Neural crest cell (in vitro differentiated cells): ENCODE measurements at places on chromosomes 2 and 18.
A peak's percentile ranks its signal among the peaks of the same experiment; 100 is the strongest.

DNA sequence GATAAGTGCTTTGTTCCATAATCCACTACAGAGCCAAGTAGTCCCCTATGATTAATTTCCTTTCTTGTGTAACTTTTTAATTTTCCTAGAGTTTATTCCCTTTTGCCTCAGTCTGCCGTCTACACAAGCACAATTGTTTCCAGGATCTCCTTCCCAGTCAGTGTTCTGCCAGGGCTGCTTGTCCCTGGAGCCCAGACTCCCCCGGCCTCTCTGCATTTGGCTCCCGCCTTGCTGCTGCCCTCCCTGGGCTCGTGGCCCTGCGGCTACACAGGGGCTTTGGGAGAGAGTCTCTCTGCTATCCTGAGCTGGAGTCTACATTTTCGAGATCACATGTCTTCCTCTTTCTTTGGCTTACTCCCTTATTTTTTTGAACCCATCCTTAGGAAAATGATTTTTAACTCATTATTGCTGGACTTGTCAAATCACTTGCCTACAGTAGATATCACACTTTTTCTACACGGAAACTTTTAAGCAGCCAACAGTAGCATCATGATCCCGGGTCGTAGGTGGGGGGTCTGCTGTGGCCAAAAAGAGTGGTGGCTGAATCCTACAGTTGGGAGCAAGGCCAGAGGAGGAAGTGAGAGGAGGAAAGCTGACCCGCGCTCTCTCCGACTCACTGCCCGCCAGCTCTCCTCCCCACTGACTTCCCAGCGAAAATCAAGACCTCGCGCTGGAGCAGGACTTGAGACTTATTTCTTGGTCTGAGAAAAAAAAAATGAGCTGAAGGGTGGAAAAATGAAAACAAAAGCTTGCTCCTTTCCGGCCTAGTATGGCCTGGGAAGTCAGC lies 9.4 kb downstream of the FBLN7 start:
- no peak for DNase-seq

- no peak for DNase-seq
Measured at GRCh38 chr2:26969077-26969844, 1.2 kb upstream of the MAPRE3 start.

- DNase-seq, result no peak
Measured at GRCh38 chr2:12326449-12327190, 390.1 kb upstream of the TRIB2 start.

DNA sequence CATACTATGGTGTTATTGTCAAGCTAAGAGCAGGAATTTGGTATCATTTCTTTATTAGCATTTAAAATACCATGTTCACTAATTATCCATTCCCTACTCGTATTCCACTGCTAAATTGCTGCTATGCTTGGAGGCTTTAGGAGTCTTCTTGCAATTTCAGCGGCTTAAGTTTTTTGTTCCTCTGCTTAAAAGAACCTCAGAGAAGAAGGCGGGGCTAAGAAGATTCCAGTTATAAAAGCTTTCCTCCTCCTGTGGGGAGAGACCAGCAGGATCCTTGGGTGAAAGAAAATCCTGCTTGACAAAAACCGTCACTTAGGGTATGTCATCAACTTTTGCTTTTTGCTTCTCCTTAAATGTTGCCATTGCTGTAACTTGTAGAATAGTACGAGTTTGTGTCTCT lies at the start of gene TRPM8:
TRPM8 (plus strand) TSS at position 258 of the 400 bp plus-strand sequence. CDS start 9,165 bp downstream, outside the sequence.
- no peak for DNase-seq

DNA sequence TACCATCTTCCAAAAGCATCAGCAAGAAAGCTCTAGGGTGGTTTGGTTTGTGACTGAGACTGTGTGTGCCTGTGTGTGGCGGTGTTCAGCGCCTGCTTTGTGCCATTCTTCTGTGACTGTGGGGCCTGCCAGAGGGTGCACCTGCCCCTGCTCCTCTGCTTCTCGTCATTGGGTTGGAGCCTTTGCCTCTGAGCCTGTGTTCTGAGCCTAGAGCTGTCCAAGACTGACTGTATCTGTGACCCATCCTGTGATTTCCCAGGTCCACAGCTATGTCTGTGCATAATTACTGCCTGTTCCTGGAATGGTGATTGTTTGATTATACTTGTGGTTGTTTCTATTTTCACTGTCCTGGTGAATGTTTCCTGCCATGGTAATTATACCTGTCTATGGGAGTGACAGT lies 57.1 kb upstream of the KLHL29 start:
- DNase-seq, result no peak

DNA sequence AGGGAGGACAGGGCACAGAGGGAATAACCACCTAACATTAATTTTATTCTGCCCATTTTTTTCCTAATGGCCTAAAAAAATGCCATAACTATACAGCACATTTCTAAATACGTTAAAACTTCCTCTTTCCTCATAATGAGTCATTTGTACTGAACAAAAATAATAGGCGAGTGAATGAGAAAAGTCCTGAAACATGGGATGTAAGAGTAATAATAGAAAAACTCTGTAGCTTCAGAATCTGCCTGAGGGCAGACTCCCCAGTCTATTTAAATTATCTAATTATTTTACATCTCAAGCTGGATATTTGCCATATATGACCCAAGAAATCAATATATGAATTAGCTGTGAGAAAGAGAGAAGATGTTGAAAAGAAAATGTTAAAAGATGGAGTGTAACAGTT lies 285.1 kb downstream of the TMX3 start:
- no peak for DNase-seq

GRCh38 chr2:6945087-6945813 lies 28.0 kb downstream of the RNF144A start:
- DNase-seq, result no peak

GRCh38 chr2:75317802-75318201 lies 118.5 kb upstream of the TACR1 start:
- no peak for DNase-seq

- DNase-seq, result no peak
Measured at GRCh38 chr2:729376-729861, 52.2 kb upstream of the TMEM18 start.

- no peak for DNase-seq
Measured at GRCh38 chr2:234565201-234565600, 68.3 kb upstream of the ARL4C start.

DNA sequence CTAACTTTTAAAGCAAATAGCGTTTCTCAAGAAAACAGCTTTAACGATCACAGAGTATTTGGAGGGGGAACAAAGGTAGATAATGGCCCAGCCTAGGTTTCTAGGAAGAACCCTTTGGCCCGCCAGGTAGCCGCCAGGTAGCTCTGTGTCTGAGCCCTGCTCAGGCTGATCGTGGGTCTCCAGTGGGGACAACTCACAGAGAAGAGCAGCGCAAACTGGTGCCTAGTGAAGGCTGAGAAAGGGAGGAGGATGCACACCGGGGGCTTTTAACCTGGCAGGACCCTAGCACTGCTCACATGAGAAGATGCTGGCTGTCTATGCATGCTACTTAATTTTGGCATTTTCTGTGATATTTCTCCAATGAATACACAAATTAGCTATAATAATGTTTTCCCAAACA lies 5.8 kb downstream of the NGEF start:
- no peak for DNase-seq

GRCh38 chr2:161124201-161124600 lies 36.0 kb upstream of the TANK start:
- DNase-seq, result no peak

DNA sequence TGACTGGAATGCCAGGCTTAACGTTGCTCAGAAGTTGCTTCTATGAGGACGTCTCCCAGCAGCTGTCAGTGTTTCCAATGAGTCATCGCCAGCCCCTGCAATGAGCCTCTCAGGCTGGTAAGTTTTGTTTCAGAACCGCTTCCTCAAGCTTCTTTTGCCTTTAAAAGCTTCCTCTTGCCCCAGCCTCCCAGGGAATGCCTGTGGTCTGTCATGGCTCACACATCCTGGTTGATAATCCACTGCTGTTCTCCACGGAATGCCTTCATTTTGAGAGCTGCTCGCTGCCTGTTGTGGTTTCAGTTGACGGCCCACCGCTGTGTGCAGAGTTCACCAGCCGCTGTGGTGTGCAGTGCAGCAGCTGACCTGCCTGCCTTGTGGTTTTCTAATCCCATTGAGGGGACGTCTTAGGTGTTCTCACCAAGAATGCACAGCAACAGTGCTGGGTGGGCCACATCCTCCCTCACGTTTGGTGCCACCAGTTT lies 96.4 kb downstream of the RTP5 start:
- no peak for DNase-seq

DNA sequence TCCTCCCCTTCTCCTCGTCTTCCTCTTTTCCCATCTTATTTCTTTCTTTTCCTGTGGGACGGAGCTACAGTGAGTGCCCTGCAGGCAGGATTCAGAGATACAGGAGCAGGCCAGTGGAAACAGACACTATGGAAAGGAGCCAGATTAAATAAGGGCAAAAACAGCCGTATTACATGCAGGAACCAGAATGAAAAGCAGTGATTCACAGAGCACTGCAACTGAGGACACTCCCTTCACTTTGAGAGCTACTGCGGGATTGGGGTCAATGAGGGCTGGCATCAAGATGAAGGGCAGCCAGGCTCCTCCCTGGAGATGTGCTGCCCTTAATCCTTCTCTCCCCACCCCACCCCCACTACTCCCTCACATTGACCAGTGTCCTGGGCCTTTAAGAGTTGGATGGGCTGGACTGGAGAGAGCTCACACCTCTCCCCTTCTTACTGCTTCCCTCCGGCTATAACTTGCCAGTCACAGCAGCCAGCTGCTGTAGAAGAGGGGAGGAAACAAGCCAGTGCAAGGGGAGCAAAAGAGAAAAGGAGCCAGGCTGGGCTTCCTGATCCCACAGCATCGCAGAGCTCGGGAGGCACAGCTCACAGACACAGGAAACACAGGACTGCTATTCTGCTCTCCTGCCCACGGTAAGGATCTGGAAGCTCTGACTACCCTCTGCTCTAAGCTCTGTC lies at the start of gene PLCD4:
PLCD4 (plus strand) TSS at position 464 of the 680 bp plus-strand sequence. CDS start 7,841 bp downstream, outside the sequence.
- peak; percentile 6 for DNase-seq

DNA sequence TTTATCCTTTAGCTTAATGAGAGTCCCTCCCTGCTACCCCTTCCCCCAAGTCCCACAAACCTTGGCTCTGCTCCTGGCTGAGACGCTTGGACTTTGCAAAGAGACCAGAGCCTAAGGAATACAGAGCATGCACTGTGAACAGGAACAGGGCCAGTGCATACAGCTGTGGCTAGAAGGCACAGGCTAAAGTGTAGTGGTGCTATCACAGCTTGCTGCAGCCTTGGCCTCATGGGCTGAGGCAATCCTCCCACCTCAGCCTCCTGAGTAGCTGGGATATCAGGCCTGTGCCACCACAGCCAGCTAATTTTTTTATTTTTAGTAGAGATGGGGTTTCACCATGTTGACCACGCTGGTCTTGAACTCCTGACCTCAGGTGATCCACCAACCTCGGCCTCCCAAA lies 39.5 kb upstream of the ASXL2 start:
- no peak for DNase-seq

GRCh38 chr2:202311823-202312388 lies 46.3 kb downstream of the NOP58 start:
- no peak for DNase-seq

DNA sequence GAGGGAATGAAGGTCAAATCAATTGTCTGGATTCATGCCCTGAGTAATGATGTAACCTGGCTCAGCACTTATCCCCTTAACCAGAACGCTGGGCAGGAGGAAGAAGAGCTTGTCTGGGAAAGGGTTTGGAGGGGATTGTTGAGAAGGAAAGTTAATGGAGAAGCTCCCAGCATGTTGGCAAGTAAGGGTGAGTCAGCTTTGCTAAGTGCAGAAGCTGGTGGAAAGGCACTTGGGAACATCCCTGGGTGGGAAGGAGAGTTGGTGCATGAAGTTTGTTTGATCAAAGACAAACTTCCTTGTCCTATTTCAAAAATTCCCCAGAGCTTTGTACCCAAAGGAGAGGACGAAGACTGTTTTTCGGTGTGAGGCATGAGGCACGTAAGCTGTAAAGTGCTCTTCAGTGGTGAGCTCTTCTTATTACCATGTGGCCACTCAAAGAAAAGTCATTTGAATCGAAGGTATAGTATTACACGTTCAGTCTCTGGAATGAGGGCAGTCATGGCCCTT lies 17.6 kb upstream of the DAW1 start:
- DNase-seq, result no peak

DNA sequence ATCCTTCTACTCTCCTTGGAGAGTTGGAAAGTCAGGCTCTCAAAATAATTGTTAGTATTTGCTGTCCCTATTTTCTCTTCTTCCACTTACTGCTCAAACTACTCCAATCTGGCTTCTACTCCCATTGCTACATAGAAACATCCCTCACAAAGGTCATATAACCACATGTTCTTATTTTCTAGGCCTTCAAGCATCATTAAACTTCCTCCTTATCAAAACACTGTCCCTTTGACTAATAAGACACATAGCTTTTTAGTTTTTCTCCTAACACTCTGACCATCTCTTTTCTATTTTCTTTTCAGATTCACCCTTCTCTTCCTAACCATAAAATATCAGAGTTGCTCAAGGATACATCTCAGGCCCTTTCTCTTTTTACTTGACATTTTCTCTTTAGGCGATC lies 148.3 kb downstream of the MBD2 start:
- no peak for DNase-seq
